Progenitor cell of endocrine pancreas (in vitro differentiated cells): ENCODE measurements at places on chromosomes 7 and 10. TPM values are rescaled to one million over a fixed set of nuclear protein-coding genes. Genes with fewer than 3 reads are reported as not detected.
A peak's percentile ranks its signal among the peaks of the same experiment; 100 is the strongest.

GRCh38 chr7:128453836-128454804 is 1.6 kb upstream of the HILPDA start:
- peak; percentile 17 for DNase-seq

PPP1R17 gene
- 0.96 and 1.2 TPM in 2 replicates for total RNA-seq

STOX1 gene
- 7.8 and 8.0 TPM in 2 replicates for total RNA-seq

- DNase-seq: no peak
Observed at GRCh38 chr7:70660819-70661191, 471.1 kb upstream of the GALNT17 start.

GRCh38 chr7:26526265-26526587 is 234.6 kb downstream of the SNX10 start:
- DNase-seq: no peak

DNA sequence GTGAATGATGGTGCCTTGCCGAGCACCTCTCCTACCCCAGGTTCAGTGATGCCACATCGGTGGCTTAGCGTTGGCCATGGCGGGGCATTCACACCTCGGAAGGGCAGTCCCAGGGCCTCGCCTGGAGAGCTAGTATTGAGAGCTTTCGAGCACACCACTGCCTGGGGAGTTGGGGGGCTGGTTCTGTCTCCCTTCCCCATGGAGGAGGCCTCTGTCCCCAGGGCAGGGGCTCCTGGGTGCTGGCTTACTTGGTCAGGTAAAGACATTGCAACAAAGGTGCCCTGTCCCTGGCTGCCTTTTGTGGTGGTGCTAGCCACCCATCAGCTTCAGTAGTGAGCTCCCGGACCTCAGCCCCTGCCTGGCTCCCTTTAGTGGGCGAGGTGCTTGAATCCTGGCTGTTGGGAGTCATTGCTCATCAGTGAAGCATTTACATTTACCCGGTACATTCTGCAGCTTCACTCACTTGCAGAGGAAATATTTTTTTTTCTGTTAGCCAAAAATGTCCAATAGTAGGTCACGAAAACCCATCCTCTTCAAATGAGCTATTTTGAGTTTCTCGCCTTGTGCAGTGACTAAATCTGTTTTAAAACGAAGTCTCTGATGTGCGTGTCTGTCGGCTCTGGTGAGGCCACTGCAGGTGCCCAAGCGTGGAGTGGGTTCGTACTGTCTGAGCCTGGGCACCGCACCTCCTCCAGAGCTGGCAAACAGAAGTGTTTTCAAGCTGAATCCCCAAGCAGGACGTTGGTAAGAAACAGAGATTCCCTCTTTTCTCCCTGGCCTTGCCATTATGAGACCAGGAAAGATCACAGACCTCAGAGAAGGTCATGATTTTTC is 95.5 kb downstream of the INPP5A start:
- DNase-seq: no peak

DNA sequence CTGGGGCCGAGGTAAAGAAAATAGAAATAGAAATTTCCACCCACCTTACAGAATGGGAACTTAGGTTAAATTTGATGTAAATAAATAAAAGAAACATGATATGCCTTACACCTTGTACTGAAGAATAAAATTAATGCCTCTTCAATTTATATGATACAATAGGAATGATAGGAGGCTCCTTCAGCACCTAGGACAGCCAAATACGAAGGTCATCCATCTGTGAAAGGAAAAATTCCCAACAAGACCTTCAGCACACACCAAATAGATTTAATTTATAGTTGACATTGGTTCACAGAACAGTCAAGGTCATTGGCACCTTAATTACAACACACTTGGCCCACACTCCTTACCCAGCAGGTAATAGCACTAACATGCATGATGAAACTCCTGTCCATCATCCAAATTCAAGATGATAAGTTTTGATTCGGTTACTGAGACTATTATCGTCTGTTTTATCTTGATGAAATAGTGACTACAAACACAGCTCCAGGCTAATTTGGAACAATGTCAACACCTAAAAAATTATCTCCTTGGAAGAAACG is 250.9 kb downstream of the SNX13 start:
- no peak for DNase-seq

DNA sequence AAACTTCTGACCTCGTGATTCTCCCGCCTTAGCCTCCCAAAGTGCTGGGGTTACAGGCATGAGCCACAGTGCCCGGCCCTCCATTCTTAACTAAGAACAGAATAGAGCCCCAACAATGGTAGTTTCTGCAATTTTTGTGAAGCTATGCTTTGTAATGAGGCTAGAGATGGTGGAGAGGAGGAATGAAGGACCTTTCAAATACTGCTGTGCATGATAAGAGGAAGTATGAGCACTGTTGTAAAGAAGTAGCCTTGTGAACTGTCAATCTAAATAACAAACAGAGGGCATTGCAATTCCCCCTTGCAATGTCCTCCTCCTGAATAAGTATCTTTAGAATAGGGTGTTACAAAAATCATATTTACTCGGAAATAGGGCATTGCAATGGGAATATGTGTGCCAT is 70.2 kb downstream of the EVX1 start:
- DNase-seq: no peak

GRCh38 chr10:97765201-97765600 is 6.6 kb downstream of the SFRP5 start:
- no peak for DNase-seq

GRCh38 chr10:73218431-73219191 is 28.4 kb downstream of the DNAJC9 start:
- no peak for DNase-seq
